HS-27A (cell line): ENCODE measurements at places on chromosomes 7 and 10.

DNA sequence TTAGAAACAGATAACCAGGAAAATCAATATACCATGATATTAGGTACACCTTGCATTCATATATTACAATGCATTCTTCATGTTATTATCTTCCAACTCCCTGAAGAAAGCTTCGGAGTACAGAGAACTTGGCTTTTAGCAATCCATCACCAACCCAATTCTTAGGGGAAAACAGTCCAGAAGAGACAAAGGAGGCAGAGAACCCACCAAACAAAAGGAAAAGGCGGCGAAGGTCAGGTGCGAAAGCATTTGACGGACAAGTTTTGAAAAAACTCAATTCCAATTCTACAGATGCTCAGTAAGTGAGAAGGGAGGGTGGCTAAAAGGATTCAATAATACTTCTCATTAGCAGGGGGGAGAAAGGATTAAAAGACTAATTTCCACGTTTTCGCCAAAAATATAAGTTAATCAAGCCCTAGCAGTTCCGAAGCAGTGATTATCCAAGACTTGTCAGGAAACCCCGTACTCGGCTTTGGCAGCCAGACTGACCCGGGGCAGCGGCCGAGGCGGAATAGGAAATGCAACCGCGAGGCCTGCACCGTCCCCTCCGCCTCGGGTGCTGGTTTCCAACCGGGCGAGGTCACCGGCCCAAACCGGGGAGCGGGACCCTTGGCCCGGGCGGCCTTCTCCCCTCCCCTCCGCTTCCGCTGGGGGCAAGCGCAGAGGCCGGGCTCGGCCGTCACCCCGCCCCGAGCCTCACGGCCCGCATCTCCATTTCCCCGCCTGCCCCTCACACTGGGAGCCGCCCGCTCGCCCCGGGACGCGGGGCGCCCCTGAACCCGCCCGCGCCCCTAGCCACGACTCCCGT is 747 bp downstream of the GDI2 start:
- no peak for DNase-seq

- DNase-seq, result no peak
These were observed 6.6 kb downstream of the AIFM2 start for GRCh38 chr10:70125918-70126552.

DNA sequence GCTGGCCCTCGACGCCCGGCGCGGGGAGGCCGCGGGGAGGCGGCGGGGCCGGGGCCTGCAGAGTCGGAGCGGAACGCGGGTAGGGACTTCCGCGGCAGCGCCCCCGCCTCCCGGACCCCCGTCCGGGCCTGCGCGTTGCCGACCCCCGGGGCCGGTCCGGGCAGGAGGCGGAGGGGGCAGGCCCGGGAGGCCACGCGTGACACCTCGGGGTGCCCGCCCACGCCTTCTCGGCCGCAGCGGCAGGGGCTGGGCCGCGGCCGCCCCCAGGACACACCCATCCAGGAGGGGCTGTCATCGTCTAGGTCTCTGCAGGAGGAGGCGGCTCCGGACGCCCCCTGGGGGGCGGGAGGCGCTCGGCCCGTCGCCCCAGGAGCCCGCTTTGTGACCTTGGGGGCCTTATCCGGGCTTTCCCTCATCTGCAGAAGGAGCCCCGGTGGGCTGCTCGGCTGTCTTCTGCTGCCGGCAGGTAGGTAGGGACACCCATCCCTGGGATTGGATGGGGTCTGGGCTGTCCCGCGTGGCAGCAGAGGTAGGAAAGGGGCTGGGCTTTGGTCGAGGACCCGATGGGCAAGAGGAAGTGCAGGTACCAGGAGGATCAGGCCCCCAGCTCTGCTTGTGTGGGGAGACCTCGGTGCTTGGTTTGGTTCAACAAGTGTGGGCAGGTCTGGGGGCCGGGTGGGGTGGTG is 569 bp downstream of the ZNF316 start:
- DNase-seq, result no peak

DNA sequence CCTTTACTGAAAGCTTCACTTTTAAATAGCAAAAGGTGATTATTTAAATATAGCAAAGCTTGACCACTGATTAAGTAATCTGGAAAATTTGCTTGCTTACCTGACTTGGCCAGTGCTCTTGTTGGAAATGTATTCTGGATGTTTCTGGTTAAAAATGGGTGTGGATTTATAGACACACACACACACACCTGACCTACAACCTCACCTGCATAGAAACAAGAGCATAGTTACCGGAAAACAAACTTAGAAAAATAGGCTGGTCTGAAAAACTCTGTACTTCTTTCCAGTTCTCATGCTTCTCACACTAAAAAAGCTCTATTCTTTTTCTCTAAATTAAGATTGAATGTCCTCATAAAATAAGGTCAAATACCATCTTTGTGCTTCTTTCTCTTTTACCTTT is at the start of gene AGR3:
Gene AGR3, minus strand, starts transcription at position 140 of the 400 bp plus-strand sequence. CDS start 3,365 bp downstream, outside the sequence.
- DNase-seq, result no peak

GRCh38 chr10:97782455-97783228 is 10.8 kb upstream of the SFRP5 start:
- no peak for DNase-seq

DNA sequence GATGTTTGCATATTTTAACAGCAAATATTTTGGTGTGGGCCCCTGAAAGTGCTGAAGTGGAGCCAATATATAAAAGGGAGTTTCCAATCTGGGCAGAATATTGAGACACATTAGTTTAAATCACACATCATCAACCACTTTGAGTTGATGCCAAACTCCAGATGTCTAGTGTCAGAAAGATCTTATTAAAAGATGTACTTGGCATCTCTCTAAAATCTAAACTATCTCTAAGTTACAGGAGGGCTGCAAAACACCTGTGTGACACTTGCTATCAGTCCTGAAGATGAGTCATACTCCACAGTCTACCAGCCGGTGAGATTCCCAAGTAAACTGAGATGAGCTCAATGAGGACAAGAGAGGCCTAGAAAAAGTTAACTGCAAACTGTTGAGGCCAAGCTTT is 11.4 kb downstream of the JAZF1 start:
- DNase-seq, result no peak
